CD4-positive, alpha-beta T cell treated with Interleukin-21 for 1 hour (primary cell): ENCODE measurements at places on chromosomes 16 and 17.

- DNase-seq = no peak
Measured at GRCh38 chr16:58046054-58046881, 20.7 kb downstream of the MMP15 start.

DNA sequence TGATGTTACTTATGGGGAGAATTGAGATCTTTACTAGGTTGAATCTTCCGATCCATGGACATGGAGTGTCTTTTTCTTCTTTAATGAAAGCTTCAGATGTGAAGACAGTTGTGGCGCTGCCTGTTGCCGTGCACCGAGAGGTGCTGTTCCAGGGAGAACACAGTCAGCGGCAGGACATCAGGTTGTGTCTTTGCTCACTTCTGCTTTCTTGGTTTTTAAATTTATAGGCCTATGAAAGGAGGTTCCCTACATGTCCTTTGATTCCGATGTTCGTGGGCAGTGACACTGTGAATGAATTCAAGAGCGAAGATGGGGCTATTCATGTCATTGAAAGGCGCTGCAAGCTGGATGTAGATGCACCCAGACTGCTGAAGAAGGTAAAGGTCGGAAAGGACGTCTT lies 49.8 kb downstream of the SEC14L1 start:
- DNase-seq = no peak

DNA sequence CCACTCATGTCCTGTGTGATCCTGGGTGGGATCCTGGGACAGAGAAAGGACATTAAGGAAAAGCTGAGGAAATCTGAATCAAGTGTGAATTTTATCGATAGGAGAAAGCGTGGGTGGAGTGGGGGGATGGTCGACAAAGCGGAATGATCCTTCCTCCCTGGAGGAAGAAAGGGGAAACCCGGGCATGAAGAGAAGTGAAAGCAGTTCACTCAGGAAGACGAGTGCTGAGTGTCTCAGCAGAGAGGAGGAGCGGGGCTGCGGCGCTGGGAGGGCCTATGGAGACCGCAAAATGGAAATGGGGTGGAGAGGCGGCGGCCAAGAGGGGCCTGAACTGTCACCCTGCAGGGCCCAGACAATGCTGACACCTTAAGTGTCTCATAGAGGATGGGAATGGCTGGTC lies 8.7 kb downstream of the ZDHHC7 start:
- DNase-seq = no peak

- peak; percentile 76 for DNase-seq
Measured at GRCh38 chr17:1871756-1872155, 42.0 kb downstream of the RPA1 start.

GRCh38 chr17:33021731-33022408 lies 30.2 kb downstream of the SPACA3 start:
- no peak for DNase-seq

- DNase-seq = peak; percentile 62
Measured at GRCh38 chr17:45261577-45262515, at the start of gene SPATA32. SPATA32 (minus strand) TSS chr17:45262094; CDS start chr17:45262016, 78 bp downstream.

GRCh38 chr16:66414891-66415290 lies 12.2 kb upstream of the BEAN1 start:
- DNase-seq = no peak

DNA sequence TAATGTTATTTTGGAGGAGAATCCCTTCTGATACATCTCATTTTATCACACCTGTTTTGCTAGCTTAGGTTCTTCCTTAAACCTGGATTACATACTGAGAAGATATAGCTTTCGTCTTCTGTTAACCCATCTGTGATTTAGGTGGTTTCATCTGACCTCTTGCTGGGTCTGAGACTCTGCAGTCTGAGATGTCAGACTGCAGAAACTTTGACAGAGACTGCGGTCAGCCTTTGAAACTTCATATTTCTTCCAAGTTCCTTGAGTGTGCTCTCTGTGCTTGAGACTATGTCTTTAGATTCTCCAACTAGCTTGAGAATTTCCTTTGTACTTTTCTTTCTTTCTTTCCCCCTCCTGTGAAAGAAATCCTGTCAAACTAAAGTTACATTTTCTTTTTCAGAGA lies 196.4 kb upstream of the MPHOSPH6 start:
- DNase-seq = no peak

GRCh38 chr16:80594756-80595155 lies 54.0 kb downstream of the DYNLRB2 start:
- no peak for DNase-seq

GRCh38 chr17:78176548-78177025 lies 8.2 kb downstream of the SYNGR2 start:
- peak; percentile 81 for DNase-seq

- no peak for DNase-seq
Measured at GRCh38 chr16:9365370-9365728, 273.9 kb downstream of the HAPSTR1 start.

DNA sequence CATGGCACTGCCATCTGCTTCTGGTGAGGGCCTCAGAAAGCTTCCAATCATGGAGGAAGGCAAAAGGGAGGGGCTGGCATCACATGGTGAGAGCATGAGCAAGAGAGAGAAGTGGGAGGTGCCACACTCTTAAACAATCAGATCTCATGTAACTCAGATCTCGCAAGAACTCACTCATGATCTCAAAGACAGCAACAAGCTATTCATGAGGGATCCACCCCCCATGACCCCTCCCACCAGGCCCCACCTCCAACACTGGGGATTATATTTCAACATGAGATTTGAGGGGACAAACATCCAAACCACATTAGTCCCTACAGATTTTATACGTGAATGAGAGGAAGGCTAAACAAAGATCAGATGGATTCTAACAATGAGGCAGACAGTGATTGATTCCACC lies 8.9 kb upstream of the TMEM132E start:
- no peak for DNase-seq

DNA sequence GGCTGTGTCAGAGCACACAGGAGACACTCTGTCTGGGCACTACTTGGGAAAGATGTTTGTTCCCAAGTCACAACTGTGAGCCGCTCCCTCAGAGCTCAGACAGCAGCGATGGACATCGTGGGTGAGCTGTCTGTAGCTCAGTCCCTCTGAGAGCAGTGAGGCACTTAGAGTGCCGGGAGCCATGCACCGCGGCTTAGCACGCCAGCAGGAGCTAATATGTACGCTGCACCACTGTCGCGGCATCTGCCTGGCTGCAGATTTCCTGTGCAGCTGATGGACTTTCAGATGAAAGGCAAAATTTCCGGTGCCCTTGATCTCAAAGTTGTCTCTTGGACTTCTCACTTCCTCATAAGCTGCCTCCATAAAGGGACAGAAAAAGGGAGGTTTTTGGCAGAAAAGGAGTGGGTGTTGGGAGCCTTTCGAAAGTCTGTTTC lies 92.8 kb upstream of the ZNF469 start:
- DNase-seq = no peak

DNA sequence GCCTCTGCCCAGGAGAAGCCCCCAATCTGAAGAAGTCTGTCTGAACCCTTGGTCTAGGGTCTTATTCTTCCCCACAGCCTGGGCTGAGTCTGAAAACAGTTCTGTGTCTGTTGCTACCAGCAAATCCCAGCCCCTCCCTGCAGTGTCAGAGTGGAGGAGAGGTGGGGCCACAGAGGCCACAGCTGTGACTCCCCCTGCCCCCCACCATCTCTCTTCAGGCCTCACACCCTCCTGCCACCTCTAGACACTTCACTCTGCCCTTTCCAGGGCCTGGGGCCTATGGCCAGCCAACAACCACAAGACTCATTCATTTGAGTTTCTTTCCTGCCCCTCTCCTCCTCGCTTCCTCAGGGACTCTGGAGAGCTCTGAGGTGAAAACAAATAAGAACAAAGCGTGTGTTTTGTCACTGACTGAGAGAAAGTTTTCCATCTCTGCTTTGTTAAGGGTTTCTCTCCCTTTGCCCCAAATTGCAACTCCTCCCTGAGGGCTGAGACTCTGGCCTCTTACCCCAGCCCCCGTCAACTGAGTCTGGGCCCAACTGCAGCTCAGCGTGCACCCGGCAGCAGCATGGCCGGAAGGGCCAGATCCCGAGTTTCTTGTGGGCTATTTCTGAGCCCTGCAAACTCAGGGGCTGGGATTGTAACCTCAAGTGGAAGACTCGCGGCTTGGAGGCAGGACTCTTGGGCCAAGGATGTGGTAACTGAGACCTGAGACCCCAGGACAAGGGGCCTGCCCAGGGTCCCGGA lies 13.2 kb downstream of the C17orf50 start:
- DNase-seq = no peak

GRCh38 chr17:31915456-31916100 lies 14.1 kb upstream of the UTP6 start:
- no peak for DNase-seq

- no peak for DNase-seq
Measured at GRCh38 chr16:83966153-83966696, 1.8 kb upstream of the NECAB2 start.

GRCh38 chr16:16148755-16149154 lies 74.5 kb downstream of the ABCC6 start:
- no peak for DNase-seq

DNA sequence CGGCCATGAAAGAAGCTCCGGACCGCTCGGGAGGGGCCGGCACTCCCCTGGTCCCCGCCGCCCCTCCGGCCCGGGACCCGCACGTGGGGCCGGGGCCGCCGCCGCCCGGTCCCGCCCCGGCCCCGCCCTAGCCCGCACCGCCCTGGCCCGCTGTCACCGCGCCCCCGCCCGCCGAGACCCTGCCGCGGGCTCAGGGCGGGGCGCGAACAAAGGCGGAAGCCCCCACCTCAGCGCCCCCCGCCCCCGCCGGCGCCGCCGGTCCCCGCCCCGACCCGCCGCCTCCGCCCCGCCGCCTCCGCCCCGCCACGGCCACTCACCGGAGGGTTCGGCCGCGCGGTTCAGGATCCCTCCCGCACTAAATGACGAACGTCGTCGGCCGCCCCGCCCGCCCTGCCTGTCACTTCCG lies at the start of gene ARHGDIA:
Gene ARHGDIA (minus strand): TSS at position 357 of the 406 bp plus-strand sequence. CDS start 1,407 bp downstream, outside the sequence.
- no peak for DNase-seq

DNA sequence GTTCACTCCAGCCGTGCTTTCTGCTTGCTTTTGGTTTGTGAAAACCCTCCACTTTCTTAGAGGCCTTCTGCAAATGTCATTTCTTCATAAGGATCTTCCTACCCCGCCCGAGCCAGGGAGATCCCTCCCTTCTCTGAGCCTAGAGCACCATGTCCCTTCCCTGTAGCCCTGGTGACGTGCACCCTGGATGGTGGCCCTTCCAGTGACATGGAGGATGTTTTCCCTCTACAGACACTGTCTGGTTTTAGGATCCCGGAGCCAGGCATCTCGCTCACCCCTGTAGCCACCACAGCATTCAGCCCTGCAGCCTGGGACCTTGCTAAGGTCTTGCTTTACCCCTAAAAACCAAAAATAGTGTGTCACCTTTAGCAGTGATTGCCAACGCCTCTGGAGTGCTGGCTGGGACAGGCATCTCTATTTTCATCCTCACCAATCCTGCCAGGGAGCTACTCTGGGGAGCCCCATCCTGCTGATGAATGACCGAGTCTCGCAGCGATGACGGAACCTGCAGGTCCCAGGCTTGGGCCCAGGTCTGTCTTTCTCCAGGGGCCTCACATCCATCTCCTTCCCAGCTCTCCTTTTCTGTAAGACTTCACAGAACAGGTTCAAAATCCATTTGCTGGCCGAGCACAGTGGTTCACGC lies 394.1 kb upstream of the TNRC6C start:
- DNase-seq = no peak

DNA sequence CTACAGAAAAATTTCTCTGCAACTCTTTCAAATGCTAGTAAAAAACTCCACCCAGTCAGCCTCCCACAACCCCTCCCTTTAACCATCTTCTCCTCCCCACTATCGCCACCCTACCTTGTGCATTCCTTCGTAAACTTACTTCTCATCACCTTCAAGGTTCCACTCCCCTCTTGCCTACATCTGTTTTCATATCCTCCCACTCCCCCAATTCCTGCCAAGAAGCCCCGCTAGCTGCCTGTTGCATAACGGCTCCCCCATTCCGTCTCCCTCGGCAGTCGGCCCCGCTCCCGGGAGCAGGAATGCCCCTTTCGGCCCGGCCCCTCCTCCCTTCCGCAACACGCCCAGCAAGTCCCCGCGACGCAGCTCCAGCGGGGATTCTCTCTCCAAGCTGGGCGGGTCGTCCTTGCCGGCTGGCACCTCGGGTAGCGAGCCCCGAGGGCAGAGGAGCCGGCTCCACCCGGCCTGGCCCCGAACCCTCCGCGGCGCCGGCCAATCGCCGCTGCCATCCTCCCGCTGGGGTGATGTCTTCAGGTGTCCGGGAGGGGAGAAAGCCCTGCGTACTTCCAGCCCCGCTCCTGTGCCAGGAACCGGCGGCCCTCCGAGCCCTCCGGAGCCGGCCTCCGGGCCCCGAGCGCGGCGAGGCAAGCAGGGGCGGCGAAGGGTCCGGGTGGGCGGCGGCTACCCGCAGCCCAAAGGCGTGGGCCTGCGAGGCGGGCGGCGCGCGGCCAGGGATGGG lies 1.5 kb downstream of the PHLPP2 start:
- DNase-seq = peak; percentile 58

GRCh38 chr17:7856011-7856810 lies 1.1 kb downstream of the NAA38 start:
- DNase-seq = peak; percentile 51

- DNase-seq = no peak
Measured at GRCh38 chr16:84585886-84586285, 32.0 kb downstream of the COTL1 start.

DNA sequence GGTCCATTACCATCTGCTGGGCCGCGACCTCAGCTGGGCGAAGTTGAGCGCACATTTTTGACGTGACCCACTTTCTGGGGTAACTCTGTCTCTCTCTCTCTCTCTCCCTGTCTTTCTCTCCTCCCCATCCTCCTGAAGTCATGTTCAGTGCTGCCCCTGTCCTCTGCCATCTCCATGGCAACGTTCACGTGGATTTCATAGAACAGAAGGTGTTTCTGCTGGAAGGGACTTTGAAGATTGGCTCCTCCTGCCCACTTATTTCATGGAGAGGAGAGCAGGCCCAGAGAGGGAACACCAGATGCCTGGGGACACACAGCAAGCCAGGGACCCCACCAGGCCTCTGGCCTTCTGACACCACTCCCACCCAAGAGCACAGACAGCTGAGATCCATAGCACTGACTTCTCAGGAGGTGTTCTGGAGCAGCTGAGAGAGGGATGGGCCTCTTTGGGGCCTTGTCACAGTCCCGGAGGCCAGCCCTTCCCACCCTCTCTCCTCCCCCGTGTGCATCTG lies 4.2 kb upstream of the CCNF start:
- DNase-seq = no peak

GRCh38 chr16:62741692-62742091 lies 705.5 kb upstream of the CDH8 start:
- DNase-seq = no peak

GRCh38 chr17:61393904-61394629 lies 5.6 kb upstream of the TBX2 start:
- DNase-seq = no peak

- DNase-seq = no peak
Measured at GRCh38 chr17:10224582-10225195, 26.3 kb upstream of the GAS7 start.

- DNase-seq = no peak
Measured at GRCh38 chr16:17357307-17358062, 113.3 kb downstream of the XYLT1 start.

- no peak for DNase-seq
Measured at GRCh38 chr16:6957681-6958080, 375.0 kb upstream of the RBFOX1 start.

- DNase-seq = no peak
Measured at GRCh38 chr17:7634384-7634783, 4.4 kb downstream of the SHBG start.

GRCh38 chr16:6827267-6827666 lies 505.4 kb upstream of the RBFOX1 start:
- DNase-seq = no peak
